ENCODE measurements at places on chromosomes 7 and 10. TPM values are rescaled to one million over a fixed set of nuclear protein-coding genes. Genes with fewer than 3 reads are reported as not detected.

Gene HKDC1
- 1.6 TPM for total RNA-seq

Gene C10orf53
- not detected for total RNA-seq

Gene PODXL
- total RNA-seq, result 0.98 TPM

Gene EFCAB10
- total RNA-seq, result not detected

GRCh38 chr10:31294558-31294957 lies 24.5 kb upstream of the ZEB1 start:
- no peak for DNase-seq
- H3K4me1 ChIP-seq, result peaks cover 10% of the 10 kb centered on the region
- H3K4me3 ChIP-seq, result no peak overlapping the region
- H3K27ac ChIP-seq, result no peak overlapping the region
- no peaks in the 10 kb centered on the region for H3K36me3 ChIP-seq

DNA sequence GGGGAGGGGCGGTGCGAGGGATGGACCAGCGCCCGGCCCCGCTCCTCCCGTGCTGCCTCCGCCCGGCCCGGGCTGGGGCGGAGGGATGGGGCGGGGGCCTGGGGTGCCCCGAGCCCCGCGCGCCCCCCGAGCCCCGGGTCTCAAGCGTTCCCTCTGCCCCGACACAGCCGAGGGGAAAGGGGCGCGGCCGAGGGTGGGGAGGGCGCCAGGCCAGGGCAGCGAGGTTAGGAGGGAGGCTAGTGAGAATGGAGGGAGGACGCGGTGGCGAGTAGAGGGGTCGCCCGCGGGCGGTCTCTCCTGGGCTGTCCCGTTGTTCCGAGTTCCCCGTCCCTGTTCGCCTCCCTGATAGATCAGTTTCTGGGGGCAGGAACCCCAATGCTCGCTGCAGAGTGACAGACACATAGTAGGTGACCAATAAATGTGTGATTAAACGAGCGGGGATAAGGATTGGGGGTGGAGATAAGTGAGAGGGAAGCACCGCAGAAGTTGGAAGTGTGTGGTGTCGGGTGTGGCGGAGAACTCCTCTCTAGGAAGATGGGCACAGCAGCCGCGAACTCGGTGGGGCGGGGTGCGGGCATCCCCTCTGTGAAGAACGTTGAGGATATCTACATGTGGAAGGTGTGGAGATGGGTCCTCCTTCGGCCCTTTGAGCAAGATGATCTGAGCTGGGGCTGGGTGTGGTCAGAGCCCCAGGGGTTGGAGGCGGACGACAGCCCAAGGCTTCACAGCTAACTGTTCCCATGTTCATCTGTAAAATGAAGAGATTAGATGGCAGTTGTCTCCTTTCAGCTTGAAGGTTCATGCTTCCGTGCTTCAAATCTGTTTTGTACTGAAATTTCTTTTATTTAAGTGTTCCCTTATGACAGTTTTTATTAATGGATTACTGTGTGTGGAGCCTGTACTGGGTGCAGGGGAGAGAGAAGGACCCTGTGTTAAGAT lies 580 bp downstream of the ZNF775 start:
- peak overlapping the region; percentile 62 for H3K27ac ChIP-seq
- no peaks in the 10 kb centered on the region for H3K27me3 ChIP-seq
- H3K36me3 ChIP-seq, result no peaks in the 10 kb centered on the region

DNA sequence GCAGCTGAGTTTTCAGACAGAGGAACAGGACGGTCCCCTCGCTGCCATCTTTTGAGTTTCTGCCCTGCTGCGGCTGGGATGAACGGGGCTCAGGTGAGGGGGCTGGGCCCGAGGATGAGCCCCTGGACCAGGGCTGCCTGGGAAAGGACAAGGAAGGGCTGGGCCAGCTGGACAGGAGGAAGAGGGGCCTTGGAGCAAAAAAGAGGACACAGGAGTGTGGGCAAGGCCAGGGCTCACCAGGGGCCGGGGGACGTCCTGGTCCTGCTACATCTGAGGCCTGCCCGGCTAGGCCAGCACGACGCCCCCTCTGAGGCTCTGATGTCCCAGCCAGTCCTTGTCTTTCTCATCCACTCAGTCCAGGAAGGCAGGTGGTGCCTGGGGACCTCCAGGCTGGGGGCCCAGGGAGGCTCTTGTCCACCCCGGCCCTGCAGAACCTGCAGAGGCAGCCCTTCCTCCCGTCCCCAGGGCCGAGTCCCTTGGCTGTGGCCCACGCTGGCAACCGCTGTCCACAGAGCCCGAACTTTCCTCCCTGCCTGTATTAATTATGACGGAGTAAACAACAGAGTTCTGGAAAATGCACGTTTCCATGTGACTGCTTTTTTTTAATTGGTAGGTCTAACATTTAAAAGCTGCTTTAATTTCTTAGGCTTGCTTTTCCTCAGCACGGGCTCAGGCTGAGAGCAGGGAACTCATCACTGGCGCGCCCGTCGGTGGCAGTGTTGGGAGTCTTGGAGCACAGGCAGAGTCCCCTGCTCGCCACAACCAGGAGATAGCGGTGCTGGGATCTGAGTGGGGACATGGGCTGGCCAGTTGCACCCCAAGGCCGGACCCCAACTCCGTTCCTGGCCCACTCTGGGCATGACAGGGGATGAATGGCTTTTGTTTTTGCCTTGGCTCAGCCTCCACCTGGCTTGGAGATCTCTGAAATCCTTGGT lies 187.7 kb downstream of the ELFN1 start:
- H3K36me3 ChIP-seq, result no peaks in the 10 kb centered on the region
- peaks cover 12% of the 10 kb centered on the region for H3K4me1 ChIP-seq
- H3K4me3 ChIP-seq, result no peak overlapping the region
- H3K27me3 ChIP-seq, result no peaks in the 10 kb centered on the region
- H3K27ac ChIP-seq, result no peak overlapping the region

DNA sequence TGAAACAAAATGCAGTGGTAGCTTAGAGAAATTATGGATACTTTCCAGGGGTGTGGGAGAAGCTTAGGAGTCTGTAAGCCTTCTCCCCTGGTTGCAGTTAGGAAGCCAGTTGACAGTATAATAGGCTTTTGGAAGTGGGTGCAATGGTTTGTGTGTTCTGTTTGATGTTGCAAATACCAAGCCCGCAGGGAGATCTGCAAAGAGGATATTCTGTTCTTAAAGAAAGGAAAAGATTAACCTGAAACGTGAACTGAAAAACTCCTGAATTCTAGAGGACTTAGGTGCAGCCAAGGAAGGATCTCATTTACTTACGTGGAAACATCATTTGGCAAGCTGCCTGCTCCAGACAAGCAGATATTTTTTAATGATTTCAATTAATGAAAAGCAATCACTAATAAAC lies 496.6 kb downstream of the AUTS2 start:
- no peaks in the 10 kb centered on the region for H3K27me3 ChIP-seq
- H3K4me1 ChIP-seq, result no peaks in the 10 kb centered on the region
- no peak overlapping the region for H3K4me3 ChIP-seq
- no peak overlapping the region for H3K27ac ChIP-seq
- H3K36me3 ChIP-seq, result no peaks in the 10 kb centered on the region
- no peak for DNase-seq

All from activated naive CD4-positive, alpha-beta T cell treated with anti-CD3 and anti-CD28 coated beads for 36 hours (primary cell).